ENCODE measurements at places on chromosomes 16 and 17.

GRCh38 chr16:19446886-19447285 is 29.2 kb downstream of the TMC5 start:
- DNase-seq, result no peak

- DNase-seq, result no peak
Measured at GRCh38 chr17:79086609-79087427, 12.2 kb downstream of the ENGASE start.

GRCh38 chr17:59558039-59558438 is 7.4 kb upstream of the DHX40 start:
- no peak for DNase-seq

DNA sequence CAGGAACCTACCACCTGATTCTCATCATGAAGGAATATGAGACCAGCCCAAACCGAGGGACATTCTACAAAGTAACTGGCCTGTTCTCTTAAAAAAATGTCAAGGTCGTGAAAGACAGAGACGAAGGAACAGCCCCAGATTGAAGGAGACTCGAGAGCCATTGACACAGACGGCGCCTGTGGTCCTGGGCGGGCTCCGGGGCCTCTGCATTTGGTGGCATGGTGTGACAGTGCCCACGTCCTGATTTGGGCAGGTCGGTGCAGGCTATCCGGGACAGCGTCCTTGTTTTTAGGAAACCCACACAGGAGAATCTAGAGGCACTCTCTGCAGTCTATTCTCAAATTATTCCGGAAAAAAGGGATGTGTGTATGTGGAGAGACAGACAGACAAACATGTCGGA is 64.1 kb downstream of the ADCY9 start:
- DNase-seq, result no peak

DNA sequence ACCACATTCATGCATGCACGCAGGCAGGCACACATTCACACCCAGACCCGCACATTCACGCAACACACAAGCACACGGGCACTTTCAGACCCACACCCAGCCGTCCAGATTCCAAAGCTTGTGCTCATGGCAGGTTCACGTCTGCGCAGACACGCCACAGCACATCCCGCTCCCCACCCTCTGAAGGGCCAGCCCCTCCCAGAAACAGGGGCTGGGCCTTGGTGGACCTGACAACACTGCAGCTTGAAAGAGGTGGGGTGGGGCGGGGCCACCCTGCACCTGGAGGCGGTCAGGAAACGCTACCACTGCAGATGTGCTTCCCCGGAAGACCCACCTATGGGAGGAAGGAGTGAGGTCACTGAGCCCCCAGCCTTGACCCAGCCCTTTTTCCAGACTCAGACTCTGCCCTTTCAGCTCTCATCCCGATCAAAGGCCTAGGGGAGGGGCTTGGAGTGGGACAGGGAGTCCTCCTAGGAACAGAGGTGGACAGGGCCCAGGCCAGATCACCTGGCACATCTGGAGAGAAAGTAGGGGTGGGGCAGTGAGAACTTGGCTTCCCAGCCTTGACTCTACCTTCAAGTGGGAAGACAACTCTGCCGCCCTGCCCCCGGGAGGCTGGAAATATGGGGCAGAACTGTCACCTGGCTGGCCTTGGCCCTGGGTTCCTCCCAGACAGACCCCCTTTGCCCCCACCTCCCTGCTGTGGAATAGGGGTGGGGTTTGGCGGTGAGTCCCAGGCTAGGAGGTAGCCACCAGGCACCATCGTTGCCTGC is 11.0 kb downstream of the P3H4 start:
- no peak for DNase-seq

GRCh38 chr16:81841722-81842121 is 62.6 kb downstream of the PLCG2 start:
- no peak for DNase-seq

DNA sequence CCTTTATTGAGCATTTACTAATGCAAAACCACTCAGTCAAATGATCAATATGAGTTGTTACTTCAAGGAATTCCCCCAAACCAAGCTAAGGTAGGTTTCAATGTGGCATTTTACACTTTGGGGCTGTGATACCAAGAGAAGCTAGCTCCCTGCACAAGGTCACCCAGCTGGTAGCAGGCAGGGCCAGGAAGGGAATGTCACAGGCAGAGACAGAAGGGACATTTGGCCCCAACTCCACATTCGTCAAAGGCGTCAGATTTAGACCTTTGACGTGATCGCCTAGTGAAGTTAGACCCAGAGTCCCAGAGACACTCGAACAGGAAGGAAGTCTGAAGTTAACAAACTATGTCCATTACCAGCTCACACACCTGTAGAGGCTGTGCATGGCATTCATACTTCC is 5.5 kb upstream of the SMG1 start:
- DNase-seq, result no peak

- DNase-seq, result no peak
Measured at GRCh38 chr16:56102183-56102686, 89.1 kb upstream of the GNAO1 start.

DNA sequence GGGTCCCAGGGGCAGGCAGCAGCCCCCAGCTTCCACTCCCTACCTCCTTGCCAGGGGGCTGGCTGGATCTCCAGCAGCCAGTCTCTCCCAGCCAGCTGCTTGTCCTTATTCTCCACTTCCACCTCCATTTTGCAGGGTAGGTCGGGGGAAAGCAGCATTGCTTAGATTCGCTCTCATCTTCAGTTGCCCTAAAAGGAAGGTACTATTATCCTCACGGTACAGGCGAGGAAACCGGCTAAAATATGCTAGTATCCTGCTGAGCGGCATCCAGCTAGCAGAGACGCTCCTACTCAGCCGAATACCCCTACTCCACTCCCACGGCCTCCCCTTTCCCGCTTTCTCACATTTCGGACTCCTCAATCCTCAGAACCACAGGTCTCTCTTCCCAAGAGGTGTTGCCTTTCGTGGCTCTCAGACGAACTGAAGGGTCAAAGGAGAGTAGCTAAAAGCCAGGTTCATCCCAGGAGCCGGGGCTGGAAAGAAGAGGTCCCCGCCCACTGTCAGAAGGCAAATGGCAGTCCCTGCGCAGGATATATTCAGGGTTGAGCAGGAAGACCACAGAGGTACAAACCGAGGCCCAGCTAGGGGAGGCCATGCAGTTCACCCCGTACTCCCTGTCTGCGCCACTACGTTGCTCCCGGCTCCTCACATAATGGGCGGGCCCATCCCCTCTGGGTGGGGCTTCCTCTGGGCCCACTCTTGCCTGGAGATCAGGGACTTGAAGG is 1.7 kb upstream of the RAB11FIP4 start:
- no peak for DNase-seq

DNA sequence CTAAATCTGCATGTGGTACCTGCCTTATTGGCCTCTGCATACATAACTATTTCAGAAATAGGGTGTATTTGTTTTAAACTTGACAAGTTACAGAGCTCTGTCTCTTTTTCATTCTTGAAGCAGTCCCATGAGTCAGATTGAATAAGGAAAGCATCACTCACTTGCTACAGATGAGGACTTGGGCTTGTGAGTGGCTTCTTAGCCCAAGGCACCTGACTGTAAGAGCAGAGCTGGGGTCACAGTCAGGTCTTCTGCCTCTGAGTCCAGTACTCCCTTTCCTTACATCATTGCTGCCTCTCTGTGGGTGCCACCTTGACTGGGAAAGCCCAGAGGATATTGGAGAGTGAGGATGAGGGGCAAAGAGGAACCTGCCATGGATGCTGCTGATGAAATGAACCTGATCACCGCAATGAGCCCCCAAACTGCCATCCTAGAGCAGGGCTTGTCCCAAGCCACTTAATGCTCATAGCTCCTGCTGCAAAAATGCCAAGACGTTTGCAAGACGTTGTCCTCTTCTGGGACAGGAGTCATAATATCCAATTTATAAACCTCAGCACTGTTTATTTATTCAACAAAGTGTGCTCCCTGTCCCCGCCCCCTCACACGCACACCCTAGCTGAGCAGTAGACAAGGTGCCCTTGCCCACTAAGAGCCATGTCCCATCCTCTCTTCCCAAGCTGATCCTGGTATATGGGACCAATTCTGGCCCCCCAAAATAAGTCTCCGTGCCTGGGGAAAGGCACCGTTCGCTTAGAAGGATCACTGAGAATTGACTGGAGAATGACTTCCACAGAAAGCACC is 74.1 kb downstream of the CCDC182 start:
- DNase-seq, result no peak

DNA sequence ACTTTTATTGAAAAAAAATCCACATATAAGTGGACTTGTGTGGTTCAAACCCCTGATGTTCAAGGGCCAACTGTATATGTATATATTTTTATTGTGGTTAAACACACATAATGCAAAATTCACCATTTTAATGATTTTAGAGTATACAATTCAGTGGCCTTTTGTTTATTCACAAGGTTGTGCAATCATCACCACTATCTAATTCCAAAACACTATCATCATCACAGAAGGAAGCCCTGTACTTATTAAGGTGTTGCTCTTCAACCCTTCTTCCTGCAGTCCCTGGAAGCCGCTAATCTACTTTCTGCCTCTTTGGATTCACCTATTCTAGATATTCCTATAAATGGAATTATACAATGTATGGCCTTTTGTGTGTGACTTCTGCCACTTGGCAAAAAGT is 23.0 kb downstream of the MAP2K6 start:
- DNase-seq, result no peak

DNA sequence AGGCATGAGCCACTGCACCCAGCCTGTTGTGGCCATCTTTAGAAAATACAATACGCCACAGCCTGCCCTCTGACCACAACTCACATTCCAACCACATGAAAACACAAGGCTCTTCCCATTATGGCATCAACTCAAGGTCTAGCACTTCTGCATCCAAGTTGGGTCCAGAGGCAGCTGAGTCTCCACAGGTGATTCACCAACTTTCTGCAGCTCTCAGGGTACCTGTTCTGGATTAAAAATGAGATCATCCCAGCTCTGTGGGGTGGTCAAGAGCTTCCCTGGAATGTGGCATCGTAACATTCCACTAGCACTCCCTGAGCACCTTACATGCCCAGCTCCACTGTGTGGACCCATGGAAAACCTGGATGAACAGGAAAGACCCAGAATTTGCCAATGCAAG is 9.9 kb upstream of the GUCY2D start:
- DNase-seq, result no peak

- DNase-seq, result no peak
Measured at GRCh38 chr17:47846716-47847340, 4.1 kb downstream of the SP6 start.

DNA sequence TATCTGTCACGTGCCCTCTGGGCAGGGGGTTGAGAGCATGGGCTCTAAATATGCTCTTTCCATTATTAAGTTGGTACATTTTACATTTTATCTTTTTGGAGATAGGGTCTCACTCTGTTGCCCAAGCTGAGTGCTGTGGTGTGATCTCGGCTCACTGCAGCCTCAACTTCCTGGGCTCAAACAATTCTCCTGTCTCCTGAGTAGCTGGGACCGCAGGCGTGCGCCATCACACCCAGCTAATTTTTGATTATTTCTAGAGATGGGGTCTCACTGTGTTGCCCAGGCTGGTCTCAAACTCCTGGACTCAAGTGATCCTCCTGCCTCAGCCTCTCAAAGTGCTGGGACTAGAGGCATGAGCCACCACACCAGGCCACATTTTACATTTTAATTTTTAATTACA is 43.9 kb upstream of the KDM6B start:
- no peak for DNase-seq

GRCh38 chr17:63337579-63337978 is 108.5 kb downstream of the CYB561 start:
- no peak for DNase-seq

DNA sequence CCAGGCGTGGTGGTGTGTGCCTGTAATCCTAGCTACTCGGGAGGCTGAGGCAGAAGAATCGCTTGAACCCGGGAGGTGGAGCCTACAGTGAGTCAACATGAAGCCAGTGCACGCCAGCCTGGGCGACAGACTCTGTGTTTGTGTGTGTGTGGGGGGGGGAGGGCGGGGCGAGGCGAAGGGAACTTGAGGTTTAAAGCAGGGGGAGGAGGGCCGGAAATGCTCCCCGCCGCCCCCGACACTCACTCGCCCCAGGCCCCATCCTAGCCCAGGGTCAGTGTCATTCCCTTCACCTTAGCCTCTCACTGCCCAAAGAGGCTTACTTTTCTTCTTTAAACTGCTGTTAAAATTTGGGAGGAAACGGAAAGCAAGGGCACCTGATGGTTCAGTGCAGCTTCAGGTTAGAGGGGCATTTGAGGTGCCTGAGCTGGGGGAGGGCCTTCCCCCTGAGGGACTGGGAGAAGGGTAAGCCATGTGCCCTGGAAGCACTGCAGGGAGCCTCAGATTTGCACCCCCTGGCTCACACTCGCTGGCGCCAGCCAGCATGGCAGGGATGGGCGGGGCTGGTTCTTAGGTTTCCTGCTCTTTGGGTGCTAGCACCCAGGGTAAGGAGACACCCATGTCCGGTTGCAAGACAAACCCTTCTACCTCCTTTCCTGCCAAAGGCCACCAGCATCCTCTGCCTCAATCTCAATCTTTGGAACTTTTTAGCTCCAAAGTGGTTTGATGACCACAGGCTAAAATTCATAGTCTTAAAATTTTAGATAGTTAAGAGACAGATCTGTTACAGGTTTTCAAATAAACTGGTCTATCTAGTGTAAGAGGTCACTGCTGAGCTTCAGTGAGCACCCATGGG is 2.2 kb upstream of the LIMD2 start:
- DNase-seq, result no peak

GRCh38 chr16:55035029-55035428 is 104.4 kb downstream of the IRX5 start:
- DNase-seq, result no peak

DNA sequence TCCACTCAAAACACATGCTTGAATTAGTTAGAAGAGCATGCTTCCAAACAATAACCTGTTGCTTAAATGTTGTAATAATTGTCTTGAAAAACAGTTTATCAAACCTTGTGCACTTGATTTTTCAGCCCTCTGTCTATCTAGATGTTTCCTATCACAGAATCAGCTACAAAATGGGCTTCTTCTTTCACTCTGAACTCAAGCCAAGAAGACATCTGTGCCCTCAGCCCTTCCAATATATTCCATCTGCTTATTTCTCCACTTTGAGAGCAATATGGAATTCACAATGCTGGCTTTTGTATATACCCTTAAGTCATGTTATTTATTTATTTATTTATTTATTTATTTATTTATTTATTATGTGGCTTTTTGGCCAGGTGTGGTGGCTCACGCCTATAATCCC is 234.2 kb downstream of the TOX3 start:
- DNase-seq, result no peak

- no peak for DNase-seq
Measured at GRCh38 chr16:25256695-25257469, 763 bp downstream of the ZKSCAN2 start.

DNA sequence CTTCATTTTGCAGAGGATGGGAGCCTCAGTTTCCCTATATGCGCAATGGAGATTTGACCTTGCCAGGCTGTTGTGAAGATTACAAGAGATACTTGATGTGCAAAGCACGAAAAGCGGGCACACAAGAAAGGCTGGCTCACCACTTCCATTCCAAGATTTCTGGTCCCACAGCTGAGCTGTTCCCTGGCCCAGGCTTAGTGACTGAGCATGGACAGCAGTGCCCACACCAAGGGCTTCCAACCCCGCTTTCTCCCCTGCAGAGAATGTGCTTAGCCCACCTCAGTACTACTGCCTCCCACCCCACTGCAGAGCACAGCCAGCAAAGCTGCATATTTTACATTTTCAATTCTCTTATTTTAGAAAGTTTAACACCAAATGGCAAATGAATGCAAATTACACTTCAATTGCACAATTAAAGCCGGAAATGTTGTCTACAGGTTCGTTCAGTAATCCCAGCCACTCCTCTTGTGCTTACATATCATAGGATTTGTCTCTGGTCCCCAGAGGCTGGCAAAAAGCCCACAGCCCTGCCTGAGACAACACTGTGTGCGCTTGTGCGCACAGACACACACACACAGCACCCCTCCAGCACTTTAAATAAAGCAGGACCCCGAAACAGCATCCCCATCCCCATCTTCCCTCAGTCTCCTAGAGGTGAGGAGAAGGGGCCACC is 51.8 kb downstream of the VAC14 start:
- no peak for DNase-seq
